Islet precursor cell (in vitro differentiated cells): ENCODE measurements at places on chromosomes 3 and 15.
A peak's percentile ranks its signal among the peaks of the same experiment; 100 is the strongest.

DNA sequence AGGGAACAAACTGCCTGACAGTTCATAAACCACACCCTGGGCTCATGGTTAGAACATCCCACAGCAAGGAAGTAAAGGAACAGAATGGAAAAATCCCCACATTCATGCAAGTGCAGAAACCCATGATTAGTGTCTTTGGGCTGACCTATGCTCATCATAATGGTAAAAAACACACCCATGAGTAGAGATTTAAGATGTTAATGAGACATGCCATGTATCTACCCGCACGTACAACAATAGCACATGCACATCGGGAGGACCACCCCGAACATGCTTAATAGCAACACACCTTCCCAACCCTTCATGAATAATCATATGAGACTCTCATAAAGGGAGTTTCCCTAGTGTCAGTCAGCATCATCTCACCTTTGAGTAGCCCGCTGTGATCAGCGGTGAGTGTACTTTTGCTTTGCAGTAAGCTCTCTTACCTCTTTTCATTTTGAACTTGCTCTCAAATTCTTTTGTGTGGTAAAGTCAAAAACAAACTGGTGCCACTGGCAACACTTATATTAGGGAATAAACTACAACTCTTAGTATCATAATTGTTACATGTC lies 23.2 kb downstream of the ZBED2 start:
- no peak for DNase-seq

- peak; percentile 91 for DNase-seq
Measured at GRCh38 chr15:94453227-94453988, 222.0 kb downstream of the MCTP2 start.

- DNase-seq: no peak
Measured at GRCh38 chr3:105424412-105425152, 57.9 kb downstream of the ALCAM start.

DNA sequence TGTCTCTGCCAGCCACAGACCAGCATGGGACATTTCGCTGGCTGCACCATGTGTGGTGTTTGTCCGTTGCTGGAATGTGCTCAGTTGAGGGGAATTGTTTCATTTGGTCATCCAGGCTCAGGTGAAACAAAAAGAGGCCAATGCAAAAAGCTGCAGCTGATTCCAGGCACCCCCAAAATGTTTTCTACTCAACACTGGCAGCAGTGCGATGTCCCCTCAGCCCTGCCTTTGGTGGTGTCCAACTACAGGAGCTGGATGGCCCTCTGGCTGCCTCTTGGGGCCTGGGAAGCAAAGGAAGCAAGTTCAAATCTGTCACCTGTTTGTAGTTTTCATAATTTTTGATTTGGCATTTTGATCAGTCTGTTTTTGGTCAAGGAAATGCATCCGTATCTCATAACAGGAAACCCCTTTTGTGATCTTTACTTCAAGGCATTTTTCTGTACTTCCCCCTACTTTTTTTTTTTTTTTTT lies 141.8 kb downstream of the EEFSEC start:
- DNase-seq: peak; percentile 39

- DNase-seq: no peak
Measured at GRCh38 chr3:14676881-14677280, 1.9 kb downstream of the C3orf20 start.

DNA sequence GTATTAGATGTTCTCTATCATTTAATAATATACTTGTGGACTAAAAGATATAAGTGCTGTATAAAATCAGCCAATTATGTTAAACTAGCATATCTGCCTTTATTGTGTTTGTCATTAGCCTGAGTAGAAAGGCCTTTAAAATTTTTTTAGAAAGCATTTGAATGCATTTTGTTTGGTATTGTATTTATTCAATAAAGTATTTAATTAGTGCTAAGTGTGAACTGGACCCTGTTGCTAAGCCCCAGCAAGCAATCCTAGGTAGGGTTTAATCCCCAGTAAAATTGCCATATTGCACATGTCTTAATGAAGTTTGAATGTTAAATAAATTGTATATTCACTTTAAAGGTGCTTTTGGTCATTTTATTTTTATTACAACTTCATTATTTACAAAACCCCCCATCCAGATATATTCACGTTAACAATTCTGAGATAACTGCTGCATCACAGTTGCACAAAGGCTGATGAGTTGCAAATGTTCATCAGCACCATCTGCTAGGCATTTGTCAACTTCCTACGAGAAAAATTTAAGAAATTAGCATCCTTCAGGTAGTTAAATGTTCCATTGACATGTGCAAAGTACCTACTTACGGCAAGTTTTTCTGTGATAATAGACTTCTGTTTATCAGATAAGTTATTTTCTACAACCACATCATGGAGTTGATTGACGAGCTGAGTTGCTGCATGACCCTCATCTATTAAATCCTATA lies 6.3 kb downstream of the EIF4A2 start:
- DNase-seq: no peak

GRCh38 chr3:158768361-158768787 lies 33.5 kb upstream of the MFSD1 start:
- peak; percentile 75 for DNase-seq

DNA sequence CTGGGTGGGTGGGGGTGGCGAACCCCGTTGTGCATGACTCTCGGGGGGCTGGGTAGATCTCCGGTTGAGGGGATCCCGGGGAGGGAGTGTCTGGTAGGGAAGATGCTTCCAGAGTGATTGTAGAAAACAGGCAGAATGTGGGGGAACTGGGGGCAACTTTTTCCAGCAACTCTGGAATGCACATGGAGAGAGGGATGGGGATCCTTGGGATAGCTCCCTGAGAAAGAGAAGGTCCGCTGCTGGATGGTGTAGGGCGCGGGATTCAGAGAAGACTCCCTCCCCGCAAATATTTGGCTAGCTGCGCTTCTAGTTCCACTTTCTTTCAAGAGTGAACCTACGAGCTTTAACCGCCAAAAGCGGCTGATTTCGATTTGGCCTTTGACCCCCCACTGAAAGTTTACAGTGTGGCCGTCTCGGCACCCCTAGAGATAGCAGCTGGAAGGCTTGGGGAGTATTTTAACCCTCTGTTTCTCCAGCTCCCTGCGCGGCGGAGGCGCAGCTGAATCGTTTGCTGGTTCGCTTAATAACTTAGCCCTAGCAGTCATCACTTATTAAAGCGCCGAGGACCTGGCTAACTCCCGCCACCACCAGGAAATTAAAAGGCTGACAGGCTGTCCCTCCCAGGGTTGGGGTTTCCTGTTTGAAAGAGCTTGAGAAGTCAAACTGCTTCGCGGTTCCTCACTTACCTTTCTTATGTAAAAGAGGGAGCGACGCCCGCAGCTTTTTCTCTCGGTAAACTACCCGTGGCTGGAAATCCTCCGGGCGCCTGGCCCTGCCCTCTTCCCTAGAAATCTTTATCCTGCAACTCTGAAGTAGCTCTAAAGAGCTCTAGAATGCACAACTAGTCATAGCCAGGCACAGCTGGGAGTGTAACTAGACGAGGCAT lies 1.2 kb downstream of the PHLDB2 start:
- peak; percentile 91 for DNase-seq

- DNase-seq: no peak
Measured at GRCh38 chr3:179743913-179744312, 91.1 kb downstream of the USP13 start.

- DNase-seq: no peak
Measured at GRCh38 chr15:44654858-44655257, 8.6 kb downstream of the SPG11 start.

GRCh38 chr15:29925227-29926082 lies 103.2 kb upstream of the TJP1 start:
- peak; percentile 95 for DNase-seq

- no peak for DNase-seq
Measured at GRCh38 chr3:31836131-31837075, 144.7 kb downstream of the OSBPL10 start.

DNA sequence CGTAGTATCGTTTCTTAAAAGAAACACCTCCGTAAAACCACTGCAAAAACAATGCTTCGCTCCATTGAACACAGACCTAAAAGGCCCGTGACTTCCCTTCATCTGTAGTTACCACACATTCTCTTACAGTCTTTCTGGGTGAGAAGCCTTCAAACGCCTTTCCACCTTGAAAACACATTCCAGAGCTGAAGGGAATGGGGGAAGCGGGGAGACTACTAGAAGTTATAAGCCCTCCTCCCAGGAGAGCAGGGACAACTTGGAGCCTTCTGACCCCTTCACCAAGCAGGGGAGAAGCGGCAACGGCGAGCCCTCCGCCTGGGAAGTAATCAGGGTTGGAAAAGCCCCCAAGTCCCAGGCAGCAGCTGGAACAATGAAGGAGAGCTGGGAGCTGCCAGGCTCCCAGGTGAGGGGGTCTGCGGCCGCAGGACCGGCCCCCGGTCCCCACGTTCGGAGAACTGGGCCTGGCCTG lies 461 bp downstream of the SECISBP2L start:
- peak; percentile 80 for DNase-seq
